ENCODE measurements at places on chromosomes 7 and 10.
A peak's percentile ranks its signal among the peaks of the same experiment; 100 is the strongest.

DNA sequence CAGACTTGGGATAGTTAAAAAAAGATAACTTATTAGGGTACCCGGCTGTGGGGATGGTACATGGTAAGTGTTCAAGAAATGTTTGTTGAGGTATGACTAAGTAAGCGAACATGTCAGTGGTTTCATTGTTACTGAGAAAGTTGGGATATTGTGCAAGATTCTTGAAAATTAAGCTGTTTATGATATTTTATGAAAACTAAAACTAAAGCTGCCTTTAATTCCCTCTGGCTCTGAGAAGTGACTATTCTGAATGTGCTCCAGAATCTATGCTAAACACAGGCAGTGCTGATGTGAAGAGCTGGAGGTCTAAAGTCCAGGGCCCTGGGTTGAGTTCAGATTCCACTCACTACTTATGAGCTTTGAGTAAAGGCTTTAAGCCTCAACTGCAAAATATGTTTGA is 72.9 kb downstream of the AOAH start:
- DNase-seq: no peak

- DNase-seq: no peak
Measured at GRCh38 chr7:48734695-48735406, 189.5 kb upstream of the CDC14C start.

GRCh38 chr10:95229724-95230627 is 35.9 kb downstream of the ACSM6 start:
- DNase-seq: no peak

DNA sequence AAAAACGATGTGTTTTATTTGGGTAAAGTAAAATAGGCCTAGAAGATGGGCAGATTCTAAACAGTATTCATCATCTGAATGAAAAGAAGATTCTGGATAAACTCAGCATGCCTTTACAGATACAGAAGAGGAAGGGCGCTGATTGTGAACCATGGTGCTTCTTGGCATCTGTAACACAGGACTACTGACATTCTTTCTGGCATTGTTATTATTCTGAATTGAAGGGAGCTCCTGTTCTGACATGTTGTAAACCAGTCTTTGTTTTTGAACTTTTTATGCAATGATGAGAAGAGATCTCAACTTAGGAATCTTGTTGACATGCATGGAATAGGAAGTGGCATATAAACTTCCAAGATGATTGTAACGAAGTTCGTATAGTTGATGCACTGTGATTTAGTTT is 13.5 kb downstream of the RPA3 start:
- DNase-seq: no peak

GRCh38 chr7:7569615-7570014 is 2.9 kb downstream of the MIOS start:
- DNase-seq: peak; percentile 30

DNA sequence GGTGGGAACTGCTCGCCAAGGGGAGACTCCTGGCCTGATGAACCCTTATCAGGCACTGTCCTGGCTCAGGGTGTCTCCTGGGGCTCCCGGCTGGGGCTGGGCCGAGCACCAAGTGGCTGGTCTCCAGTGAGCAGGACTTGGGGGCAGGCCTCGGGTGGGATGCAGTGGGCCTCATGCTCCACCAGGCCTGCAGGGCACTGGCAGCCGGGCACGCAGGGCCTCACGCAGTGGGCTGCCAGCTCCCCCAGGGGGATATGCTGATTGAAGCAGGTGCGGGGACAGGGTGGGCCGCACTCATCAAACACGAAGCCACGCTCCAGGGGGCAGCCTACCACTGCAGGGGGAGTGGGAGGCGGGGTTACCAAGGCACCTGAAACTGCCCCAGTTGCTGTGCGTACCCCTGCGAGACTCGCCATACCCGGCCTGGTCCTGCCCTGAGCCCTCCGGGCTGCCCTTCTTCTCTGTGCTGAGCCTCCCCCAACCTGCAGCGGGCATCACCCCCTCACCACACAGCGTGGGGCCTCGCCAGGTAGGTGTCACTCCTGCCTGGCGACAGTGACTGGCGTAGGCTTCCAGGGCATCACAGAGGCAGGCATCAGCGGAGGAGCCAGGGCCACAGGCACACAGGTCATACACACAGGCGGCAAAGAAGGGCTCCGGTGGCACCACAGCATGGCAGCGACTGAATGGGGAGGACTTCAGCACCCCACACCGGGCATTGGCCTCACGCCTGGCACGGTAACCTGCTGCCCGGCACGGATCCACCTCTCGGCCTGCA is 14.5 kb downstream of the ATP6V1F start:
- DNase-seq: no peak

DNA sequence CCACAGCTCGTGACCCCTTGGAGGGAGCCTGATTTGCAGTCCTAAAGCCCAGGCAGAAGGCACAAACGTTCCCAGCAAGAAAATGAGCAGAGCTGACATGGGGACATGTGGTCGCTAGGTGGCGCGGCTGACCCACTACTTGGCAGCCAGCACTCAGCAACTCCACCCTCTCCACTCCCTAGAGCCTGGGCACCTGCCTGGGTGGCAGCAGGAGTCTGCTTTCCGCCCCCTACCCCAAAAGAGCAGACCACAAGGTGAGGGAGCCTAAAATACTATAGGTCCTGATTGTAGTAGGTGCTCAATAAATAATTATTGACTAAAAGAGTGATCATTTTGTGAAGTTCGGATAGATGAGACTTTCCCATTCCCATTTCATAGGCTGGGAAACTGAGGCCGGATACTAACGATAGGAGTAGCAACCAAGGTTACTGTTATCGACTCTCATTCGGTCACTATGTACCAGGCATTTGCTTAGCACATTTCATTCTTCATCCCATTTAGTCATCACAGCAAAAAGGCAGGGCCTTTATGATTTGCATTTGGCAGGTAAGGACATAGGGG is 57.4 kb downstream of the NEUROG3 start:
- peak; percentile 39 for DNase-seq

GRCh38 chr10:63437116-63437949 is 28.4 kb downstream of the JMJD1C start:
- DNase-seq: no peak

DNA sequence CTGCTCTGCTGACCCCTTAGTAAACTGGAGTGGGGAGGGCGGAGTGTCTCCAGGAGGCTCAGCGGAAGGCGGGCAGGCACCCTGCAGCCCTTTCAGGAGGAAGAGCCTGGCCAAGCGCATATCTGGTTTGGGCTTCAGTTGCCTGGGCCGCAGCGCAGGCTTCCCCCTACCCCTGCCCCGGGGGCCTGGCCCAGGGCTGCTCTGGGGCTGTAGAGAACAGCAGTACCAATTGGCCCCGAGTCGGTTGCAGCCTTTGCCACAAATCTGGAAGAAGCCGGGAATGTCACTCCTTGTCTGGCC is 28.1 kb upstream of the JAKMIP3 start:
- no peak for DNase-seq

- no peak for DNase-seq
Measured at GRCh38 chr7:92781117-92781720, 55.2 kb downstream of the CDK6 start.

GRCh38 chr7:128399991-128400390 is 9.8 kb downstream of the IMPDH1 start:
- DNase-seq: no peak

DNA sequence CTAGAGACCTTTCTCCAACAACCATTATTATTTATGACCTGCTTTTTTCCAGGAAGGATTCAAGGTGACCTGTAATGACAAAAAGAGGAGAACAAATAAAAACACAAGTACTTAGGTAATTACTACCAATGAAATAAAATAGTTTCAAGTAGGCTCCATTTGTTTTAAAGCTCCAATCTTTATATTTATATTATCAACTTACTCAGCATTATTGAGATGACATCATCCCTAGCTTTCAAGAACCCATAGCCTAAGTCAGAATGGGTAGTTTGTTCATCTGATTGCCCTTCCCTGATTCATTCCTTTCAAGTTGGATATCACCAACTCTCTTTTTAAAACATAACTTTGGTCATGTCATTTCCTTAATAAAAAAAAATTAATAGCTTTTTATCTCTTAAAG is 131.5 kb downstream of the GRM3 start:
- DNase-seq: no peak

DNA sequence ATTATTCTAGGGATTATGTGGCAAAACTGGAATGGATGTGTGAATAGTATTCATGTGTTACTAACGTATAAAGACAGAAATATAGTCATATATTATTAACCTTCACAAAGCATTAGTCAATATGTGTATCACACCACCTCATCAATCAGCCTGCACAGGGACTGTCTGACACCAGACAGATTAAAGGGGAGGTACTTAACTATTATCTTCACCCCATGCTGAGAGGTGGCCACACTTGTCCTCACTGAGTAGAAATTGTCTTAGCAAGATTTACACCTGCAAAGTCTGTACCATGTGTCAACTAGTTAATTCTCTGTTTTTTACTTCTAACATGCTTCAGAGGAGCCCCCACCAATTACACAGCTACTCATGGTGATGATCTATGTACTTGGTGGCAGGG is 146.3 kb upstream of the LRGUK start:
- DNase-seq: no peak

DNA sequence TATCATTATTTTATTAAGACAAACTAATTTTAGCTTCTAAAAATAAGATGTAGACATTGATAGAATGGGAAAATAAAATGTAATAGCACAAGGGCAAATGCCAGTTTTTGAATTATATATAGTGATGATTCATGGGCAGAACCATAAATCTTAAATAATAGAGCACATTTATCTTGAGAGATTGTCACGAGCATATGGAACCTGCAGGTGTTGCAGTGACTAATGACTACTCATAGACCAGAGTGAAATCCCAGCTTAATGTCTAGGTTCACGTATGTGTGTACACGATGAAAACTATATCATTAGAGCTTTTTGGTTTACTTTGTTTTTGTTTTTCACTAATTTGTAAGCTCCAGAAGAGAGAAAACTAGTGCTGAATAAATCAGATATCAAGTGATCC is 150.2 kb upstream of the CACNA2D1 start:
- no peak for DNase-seq

DNA sequence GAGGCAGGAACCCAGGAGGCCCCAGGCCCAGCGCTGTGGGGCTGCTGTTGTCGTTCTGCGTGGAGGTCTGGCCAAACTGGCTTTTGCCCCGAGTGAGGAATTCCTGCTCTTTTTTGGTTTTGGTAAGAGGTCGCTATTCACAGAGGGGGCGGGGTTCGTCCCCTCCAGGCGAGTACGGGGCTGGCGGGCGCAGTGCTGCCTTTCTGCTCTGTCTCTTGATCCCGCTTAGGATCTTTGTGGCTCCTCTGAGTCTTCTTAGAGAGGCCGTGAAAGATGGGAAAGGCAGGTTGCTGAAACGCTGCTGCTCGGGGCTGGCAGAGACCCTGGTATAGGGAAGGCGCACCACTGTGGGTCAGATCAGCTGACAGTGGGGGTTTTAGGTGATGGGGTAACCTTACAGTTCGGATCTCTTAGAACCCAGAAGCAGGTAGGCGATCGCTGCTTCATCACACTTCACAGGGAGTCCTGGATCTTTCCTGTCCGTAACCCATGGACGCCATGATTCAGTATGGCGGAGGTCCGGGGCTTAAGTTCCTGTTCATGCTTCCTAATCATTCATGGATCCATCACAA is 136.7 kb downstream of the KIF20B start:
- DNase-seq: no peak

DNA sequence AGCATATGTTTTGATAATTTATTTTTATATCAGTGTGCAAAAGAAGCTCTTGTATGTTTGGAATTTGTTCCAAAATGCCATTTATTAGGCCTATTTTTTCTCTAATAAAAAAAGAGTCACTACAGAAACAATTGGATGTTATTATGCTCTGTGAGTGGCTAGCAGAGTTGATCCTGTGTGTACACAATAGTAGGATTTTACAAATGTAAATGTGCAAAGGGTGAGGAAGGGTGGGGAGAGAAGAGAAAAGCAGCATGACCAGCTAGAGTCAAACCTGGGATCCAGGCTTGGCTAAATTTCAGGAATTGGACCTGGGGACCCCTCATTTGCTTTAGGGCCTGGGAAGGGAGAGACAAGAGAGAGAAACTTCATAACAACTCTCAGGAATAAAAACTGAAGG is 32.5 kb downstream of the SEMA3A start:
- no peak for DNase-seq

DNA sequence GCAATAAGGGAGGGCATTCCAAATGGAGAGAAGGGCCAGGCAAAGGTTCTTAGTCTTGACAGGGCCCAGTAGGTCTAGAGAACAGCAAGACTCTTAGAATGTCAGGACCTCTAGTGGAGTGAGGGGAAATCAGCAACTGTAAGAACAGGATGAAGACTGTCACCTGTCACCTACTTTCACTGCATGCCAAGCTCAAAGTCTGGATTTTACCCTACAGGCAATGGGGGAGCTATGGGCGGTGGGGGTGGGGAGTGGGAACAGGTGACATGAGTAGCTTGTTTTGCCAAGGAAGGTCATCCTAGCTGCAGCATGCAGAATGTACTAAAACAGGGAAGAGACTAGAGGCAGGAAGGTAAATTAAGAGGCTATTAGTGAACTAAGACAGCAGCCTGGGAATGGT is 18.3 kb downstream of the GOT1 start:
- no peak for DNase-seq

- no peak for DNase-seq
Measured at GRCh38 chr10:112491144-112491543, 44.1 kb downstream of the VTI1A start.

DNA sequence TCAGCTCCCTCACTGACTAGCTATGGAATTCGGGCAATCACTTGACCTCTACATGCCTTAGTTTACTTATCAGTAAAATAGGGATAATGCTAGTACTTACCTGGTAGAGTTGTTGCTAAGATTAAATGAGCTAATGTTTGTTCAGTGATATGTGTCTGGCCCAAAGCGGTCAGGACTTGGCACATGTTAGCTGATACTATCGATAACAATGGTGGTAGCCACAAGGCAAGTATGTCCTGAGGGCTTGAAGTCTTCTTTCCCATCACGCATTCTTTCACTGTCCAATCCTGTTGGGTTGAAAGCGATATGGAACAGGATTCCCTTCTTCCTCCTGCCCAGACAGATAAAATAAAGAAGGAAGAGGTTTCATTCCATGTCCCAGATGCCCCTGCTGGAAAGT is 25.5 kb upstream of the MXI1 start:
- no peak for DNase-seq

DNA sequence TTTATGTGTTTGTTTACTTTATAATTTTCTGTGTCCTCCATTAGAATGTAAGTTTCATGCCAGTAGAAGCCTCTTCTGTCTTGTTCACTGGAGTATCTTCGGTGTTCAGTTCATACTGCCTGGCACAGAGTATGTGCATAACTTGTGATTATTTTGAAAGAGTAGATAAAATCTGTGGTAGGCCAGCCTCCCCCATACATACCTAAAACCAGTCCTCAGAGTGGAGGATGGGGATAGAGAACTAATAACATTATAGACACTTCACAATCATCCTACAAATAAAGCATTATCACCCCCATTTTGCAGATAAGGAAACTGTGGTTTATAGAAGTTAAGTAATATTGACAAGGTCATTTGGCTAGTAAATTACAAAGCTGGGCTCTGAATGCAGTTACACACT is 28.0 kb downstream of the VIM start:
- DNase-seq: no peak
